ENCODE measurements at places on chromosomes 13 and 19.

DNA sequence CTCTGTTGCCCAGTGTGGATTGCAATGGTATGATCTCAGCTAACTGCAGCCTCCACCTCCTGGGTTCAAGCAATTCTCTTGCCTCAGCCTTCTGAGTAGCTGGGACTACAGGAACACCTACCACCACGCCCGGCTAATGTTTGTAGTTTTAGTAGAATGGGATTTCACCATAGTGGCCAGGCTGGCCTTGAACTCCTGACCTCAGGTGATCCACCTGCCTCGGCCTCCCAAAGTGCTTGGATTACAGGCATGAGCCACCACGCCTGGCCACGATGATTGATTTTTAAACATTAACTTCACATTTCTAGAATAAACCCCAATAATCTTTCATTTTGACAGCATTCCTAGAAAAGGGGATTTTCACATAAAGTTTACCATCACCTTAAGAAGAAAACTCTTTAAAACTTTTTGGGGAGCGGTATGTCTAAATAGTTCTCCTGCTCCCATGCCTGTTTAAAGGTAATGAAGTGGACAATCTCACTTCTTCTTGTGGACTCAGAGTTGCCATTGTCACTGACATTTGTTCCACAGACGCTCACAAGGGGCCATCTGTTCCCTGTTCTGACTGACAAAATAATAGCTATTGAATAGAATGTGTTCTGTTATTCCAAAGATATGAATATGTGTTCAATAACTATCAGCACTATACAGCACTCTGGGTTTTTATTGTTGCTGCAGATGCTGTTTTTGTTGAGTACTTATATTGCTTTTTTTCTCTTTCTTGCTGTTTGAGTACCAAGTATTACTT lies 66.1 kb upstream of the C1QTNF9B start:
- H3K27me3 ChIP-seq = no peaks in the 10 kb centered on the region
- no peak overlapping the region for H3K4me3 ChIP-seq
- no peaks in the 10 kb centered on the region for H3K4me1 ChIP-seq
- no peaks in the 10 kb centered on the region for H3K36me3 ChIP-seq

- H3K27me3 ChIP-seq = peaks cover 56% of the 10 kb centered on the region
- H3K27ac ChIP-seq = no peak overlapping the region
- DNase-seq = no peak
- no peaks in the 10 kb centered on the region for H3K36me3 ChIP-seq
Observed at GRCh38 chr19:31350693-31351055, 1.4 kb upstream of the TSHZ3 start.

DNA sequence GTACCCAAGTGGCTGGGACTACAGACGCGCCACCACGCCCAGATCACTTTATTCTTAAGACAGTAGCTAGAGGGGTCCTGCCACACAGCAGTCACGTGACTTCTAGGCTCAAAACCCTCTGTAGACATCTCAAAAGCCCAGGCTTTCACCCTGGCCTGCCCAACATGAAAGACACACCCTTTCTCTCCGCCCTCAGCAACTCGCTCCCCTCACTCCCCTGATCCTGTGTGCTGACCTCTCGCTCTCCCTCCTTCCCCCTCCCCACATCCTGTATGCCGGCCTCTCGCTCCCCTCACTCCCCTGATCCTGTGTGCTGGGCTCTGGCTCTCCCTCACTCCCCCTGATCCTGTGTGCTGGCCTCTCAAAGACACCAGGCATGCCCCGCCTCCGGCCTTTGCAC lies 77.4 kb downstream of the SLC15A1 start:
- H3K4me3 ChIP-seq = no peak overlapping the region
- H3K27ac ChIP-seq = no peak overlapping the region
- no peaks in the 10 kb centered on the region for H3K4me1 ChIP-seq
- H3K27me3 ChIP-seq = peaks cover 2% of the 10 kb centered on the region
- no peak for DNase-seq

DNA sequence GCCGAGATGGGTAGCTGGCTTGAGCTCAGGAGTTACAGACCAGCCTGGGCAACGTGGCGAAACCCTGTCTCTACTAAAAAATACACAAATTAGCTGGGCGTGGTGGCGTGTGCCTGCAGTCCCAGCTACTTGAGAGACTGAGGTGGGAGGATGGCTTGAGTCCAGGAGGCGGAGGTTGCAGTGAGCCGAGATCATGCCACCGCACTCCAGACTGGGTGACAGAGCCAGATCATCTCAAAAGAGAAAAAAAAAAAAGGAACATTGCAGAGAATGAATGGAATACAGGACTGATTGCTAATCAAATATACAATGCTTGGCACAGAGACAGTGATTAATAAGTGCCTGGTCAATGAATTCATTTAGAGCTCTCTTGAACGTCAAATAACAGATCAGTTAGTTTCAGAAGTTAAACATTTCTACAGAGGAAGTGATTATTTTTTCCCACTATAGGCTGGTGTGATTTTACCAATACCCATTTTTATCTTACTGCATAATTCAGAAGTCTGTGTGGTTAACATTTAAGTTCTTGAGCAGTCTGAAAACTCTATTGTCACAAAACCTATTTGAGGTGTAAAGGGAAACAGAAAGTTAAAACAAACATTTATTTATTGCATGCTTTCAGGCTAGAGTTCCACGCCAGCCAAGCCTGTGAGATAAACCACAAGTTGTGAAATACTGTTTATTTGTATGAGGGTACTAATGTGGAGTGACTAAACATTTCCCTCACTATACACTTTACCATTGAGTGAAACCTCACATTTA lies 7.7 kb upstream of the TBC1D4 start:
- H3K27ac ChIP-seq = no peak overlapping the region
- H3K36me3 ChIP-seq = no peaks in the 10 kb centered on the region
- H3K27me3 ChIP-seq = peaks cover 5% of the 10 kb centered on the region
- DNase-seq = no peak
- no peaks in the 10 kb centered on the region for H3K4me1 ChIP-seq

DNA sequence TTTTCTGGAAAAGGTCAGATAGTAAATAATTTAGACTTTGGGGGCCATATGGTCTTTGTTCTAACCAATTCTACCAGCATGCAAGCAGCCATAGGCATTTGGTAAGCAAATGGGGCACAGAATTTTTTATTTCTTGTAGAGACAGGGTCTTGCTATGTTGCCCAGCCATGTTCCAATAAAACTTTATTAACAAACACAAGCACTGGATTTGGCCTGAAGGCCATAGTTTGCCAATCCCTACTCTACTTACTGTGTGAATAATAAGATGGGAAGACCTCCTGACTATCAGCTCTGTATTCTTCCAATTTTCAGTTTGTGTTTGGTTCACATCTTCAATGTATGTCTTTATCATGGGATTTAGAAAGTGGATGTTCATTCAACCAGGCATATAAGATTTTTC lies 53.0 kb upstream of the SERP2 start:
- H3K27me3 ChIP-seq = no peaks in the 10 kb centered on the region
- no peaks in the 10 kb centered on the region for H3K4me1 ChIP-seq
- no peak for DNase-seq

DNA sequence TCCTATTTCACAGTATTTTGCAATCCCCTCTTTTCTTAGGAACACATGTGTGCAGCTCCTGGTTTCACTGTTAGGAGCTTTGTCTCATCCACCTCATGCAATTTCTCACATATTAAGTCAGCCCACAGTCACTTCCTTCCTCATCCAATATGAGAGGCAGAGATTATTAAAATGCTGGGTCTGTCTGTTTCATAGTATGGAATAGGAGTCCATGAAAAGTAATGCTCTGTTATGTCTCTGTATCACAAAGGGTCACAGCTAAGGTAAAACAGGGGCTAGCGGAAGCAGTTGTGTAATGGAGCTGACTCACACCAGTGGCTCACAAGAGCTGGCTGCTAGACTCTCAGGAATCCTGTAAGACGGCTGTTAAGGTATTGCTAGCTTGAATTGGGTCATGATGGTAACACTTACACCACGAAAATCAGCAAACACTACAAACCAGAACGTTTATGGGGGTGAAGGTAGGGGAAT lies 216.5 kb downstream of the EFNB2 start:
- no peaks in the 10 kb centered on the region for H3K36me3 ChIP-seq
- H3K4me3 ChIP-seq = no peak overlapping the region
- peaks cover 20% of the 10 kb centered on the region for H3K4me1 ChIP-seq

All from endothelial cell of umbilical vein (primary cell).